ENCODE measurements at places on chromosomes 13 and 19.
A peak's percentile ranks its signal among the peaks of the same experiment; 100 is the strongest.

DNA sequence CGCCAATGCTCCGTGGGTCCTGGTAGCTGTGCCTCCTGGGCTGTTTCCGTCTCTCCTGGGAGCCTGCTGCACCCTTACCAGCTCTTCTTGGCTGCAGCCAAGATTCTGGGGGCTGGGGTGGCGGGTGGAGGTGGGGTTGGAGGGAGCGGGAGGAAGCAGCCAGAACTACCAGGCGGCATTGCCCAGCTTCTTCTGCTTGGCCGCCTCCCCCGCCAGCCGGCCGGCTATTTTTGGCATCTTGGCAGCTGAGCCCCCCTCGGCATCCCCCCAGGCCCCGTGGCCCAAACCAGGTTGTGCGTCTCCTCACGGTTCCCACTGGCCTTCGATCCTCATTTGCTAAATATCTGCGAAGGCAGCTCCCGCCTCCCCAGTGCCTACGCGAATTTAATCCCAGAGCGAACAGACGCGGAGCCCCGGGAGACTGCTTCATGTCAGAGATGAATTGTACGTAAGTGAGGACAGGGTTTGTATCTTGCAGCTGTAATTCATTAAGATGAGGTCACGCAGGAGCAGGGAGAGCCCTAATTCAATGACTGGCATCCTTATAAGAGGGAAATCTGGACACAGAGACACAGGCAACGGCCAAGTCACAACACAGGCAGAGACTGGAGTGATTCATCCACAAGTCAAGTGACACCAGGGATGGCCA, 12.8 kb upstream of the PEAK3 start:
- peak; percentile 55 for DNase-seq

DNA sequence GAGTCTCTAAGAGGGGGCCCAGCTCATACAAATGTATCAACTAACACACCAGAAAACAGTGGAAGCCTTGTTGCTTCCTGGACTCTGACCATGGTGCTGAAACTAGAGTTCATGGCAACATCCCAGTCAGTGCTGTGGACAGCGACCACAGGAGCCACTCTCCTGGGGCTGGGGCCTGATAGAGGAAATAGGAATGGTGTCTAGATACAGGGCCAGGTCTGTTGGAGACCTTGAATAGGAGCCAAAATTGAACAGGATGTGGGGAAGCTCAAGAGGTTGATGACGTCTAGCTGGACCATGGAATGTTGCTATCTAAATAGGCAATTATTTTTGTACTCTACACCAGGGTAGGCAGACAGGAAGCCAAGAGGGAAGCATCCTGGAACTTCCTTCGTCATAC, 21.7 kb downstream of the LILRB4 start:
- no peak for DNase-seq

GRCh38 chr13:94712287-94712811, at the start of gene SOX21:
Gene SOX21 (minus strand): TSS chr13:94712545. CDS start chr13:94712049, 496 bp downstream.
- no peak for DNase-seq

DNA sequence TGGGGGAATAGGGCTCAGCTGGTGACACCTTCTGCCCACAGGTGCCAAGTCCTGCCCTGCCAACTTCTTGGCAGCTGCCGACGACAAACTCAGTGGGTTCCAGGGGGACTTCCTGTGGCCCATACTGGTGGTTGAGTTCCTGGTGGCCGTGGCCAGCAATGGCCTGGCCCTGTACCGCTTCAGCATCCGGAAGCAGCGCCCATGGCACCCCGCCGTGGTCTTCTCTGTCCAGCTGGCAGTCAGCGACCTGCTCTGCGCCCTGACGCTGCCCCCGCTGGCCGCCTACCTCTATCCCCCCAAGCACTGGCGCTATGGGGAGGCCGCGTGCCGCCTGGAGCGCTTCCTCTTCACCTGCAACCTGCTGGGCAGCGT, 2.1 kb downstream of the P2RY11 start:
- no peak for DNase-seq

DNA sequence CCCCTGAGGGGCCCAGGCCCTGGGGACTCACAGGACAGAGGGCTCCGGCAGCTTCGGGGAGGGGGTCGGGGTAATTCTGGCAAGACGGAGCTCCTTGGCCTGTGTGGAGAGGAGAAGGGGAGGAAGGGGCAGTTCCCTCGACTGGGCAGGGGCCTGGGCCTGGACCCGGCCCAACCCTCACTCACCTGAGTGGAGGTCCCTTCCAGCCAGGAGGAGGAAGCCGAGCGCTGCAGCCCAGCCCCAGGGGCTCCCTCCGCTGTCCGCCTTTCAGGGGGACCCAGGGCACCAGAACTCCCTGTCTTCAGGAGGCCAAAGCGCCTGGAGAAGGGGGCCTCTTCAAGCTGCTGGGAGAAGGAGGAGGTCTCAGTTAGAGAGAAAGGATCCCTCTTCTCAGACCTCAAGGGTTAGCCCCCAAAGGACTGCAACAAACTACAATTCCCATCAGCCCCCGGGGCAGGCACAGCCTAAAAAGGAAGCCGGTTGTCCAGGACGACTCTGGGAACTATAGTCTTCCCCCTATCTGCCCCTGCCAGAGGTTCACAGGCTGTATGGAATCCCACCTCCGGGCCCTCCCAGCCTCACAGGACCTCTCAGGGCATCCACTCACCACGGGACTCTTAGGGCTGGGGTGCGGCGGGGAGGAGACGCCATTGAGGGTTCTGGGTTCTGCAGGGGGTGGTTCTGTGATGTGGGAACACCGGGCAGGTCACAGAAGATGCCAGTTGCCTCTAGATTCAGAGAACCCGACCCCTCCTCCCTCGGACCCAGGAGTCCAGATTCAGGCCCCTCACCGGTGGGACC, 19.8 kb downstream of the EPS8L1 start:
- no peak for DNase-seq
